Fibroblast of mammary gland (primary cell): ENCODE measurements at places on chromosomes 2 and 18.

GRCh38 chr18:76823587-76824011, 1.2 kb downstream of the ZNF236 start:
- DNase-seq = peak; percentile 32

- DNase-seq = peak; percentile 43
These were observed 47.0 kb downstream of the TSHZ1 start for GRCh38 chr18:75257605-75258004.

- DNase-seq = no peak
These were observed 153.5 kb downstream of the RPIA start for GRCh38 chr2:88844960-88845359.

DNA sequence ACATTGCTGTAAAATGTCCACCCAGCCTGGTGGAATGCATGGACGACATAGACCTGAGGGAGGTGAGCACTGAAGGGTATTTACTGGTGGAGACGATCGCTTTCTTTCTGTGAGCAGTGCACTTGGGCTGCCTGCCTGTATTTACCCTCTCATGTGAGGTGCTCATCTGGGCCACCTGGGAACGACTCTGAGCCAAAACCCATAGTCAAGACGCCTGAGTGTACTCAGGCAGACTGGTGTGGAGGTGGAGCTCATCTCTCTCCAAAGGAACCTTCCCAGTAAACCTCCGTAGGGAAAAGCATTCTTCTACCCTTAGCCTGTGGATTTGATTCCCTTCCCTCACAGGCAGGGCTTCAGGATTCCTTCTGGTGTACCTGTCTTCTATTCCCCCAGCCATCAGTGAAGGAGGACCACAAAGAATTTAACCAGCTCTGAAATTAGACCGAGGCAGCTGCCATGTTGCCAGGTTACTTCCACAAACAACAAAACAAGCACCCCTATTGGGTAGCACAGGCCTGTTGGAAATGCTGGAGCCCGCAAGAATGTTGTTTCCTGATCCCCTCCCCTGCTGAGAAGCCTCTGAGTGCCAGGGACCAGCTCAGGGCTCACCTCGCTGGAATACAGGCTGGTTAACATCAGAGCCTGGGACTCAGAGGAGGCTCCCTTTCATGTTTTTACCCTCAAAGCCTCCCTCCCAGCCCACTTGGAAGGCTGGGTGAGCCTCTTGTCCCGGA, 47.5 kb upstream of the TXNDC2 start:
- no peak for DNase-seq

DNA sequence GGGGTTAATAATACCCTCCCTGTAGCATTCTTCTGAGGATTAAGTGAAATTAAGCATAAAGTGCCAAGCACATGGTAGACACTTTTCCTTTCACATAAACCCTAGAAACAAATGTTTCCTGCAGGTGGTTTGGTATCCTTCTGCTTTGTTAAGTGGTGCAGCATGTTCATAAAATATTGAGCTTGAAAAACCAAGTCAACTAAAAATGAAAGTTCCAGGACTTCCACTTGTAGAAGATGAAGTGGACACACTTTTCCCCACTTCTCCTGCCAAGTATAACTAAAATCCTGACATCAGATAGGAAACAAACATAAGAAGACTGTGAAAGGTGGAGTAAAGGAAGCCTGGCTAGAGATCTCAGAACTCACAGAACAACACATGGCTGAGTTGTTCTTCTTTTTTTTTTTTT, 90.5 kb downstream of the COLEC12 start:
- no peak for DNase-seq

- DNase-seq = no peak
These were observed 630 bp downstream of the PPM1G start for GRCh38 chr2:27408601-27409320.

GRCh38 chr2:74006459-74006858, 21.7 kb downstream of the TET3 start:
- DNase-seq = no peak

- peak; percentile 92 for DNase-seq
These were observed 155.1 kb downstream of the DOCK10 start for GRCh38 chr2:224887141-224887540.

DNA sequence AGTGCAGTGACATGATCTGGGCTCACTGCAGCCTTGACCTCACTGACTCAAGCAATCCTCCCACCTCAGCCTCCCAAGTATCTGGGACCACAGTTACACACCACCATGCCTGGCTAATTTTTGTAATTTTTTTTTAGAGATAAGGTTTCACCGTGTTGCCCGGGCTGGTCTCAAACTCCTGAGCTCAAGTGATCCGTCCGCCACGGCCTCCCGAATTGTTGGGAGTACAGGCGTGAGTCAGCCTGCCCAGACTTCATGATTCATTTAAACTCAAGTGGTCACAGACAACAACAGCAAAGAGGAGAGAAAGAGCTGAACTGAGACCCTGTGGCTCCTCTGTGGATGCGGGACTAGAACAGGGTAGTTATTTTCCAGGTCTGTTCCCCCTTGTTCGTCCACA, 83.0 kb downstream of the TSHZ1 start:
- DNase-seq = peak; percentile 33

GRCh38 chr2:216735086-216735485, 39.7 kb upstream of the IGFBP5 start:
- peak; percentile 54 for DNase-seq

- DNase-seq = no peak
These were observed 3.3 kb upstream of the POU3F3 start for GRCh38 chr2:104850361-104851290.

GRCh38 chr2:64888591-64889309, 100.4 kb upstream of the SLC1A4 start:
- peak; percentile 84 for DNase-seq

GRCh38 chr2:217530392-217531090, 472.3 kb downstream of the TNS1 start:
- DNase-seq = no peak

GRCh38 chr2:53422979-53423378, 344.6 kb upstream of the CHAC2 start:
- DNase-seq = peak; percentile 56

DNA sequence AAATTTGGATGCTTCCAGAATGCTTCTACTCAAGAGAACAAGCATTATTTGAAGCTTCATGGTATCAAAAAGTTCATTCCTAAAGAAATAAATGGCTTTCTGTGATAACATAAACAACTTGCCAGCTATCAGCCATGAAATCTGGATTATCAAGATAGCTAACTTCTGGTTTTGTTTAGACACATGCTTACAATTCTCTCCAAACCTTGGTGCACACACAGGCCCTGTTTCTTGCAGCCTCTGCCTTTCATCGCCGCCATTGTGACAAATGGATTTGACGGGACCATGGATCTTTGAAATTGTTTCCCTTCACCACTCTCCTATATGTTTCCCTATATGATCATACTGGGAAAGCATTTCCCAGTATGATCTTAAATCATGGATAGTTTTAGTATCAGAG, 47.9 kb upstream of the CABLES1 start:
- no peak for DNase-seq

- no peak for DNase-seq
These were observed 125.7 kb downstream of the MRO start for GRCh38 chr18:50694147-50694546.

- no peak for DNase-seq
These were observed 21.0 kb upstream of the FAHD2A start for GRCh38 chr2:95381212-95382191.

DNA sequence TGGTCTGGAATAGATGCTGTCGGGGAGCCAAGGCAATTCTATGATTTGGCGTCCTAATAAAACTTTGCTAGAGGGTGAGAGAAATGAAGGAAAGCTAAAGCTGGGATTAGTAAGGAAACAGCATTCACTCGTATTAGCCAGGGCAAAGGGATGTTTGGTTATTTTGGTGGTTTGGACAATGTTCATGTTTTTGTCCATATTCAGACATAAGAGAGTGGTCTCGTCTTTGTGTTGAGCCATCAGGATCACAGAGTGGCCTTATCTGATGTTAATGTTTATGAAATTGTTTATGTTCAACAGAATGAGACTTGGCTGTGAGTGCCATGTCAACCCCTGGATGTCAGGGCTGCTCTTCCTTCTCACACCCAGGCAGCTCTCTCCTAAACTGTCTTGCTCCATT, 58.9 kb upstream of the EPC2 start:
- DNase-seq = no peak

DNA sequence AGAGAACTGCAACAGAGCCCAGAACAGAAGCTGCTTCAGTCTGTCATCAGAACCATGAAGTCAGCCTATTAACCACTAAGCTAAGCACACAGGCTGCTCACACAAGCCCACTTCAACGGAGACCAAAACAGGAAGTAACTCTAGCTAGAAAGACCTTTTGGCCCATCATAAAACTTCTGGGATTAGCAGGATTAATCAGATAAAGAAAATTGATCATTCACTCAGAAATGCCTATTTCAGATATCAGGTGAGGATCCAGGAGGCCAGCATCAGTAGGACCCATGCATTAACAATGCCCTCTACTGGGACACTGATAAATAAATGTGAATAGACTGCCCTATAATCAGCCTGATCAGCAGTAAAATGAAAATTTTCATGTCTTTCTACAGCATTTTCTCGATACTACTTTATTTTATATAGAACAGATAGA, 101.4 kb downstream of the WDPCP start:
- DNase-seq = no peak

DNA sequence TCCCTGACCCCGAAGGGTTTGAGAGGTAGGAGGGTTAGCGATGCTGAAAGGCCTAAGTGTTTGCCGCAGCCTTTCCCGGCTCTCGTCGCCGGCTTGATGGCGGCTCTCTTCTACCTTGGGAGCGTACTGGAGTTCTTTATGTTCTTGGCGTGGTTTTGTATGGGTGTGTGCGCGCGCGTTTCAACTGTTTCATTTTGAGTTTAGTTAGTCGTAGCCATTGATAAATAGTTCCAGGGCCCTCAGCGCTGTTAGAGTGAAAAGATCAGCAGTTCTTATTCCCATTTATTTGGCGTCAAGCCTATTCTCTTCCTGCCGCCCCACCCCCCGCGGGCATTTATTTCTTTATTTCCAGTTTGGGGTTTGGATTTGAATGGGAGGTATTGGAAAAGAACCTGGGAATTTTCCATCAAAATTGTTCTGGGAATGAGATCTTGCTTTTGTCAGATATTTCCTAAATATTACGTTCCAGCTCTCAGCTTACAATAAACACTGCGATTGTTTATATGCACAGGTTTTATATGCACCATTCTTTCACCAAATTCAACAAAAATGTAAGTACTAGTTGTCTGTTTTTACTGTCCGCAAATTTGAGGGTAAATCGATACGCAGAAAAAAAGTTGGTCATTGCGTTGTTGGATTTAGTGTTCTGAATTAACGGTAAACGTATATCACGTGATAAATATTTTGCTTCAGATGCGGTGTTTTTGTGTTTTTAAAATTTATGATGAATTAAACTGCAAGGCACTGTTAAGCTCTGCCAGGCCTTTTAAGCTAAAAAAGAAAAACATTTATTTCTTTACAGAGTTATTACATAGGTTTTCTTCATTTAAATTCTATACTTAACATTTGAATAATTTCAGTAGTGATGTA, 954 bp downstream of the CCNT2 start:
- no peak for DNase-seq

DNA sequence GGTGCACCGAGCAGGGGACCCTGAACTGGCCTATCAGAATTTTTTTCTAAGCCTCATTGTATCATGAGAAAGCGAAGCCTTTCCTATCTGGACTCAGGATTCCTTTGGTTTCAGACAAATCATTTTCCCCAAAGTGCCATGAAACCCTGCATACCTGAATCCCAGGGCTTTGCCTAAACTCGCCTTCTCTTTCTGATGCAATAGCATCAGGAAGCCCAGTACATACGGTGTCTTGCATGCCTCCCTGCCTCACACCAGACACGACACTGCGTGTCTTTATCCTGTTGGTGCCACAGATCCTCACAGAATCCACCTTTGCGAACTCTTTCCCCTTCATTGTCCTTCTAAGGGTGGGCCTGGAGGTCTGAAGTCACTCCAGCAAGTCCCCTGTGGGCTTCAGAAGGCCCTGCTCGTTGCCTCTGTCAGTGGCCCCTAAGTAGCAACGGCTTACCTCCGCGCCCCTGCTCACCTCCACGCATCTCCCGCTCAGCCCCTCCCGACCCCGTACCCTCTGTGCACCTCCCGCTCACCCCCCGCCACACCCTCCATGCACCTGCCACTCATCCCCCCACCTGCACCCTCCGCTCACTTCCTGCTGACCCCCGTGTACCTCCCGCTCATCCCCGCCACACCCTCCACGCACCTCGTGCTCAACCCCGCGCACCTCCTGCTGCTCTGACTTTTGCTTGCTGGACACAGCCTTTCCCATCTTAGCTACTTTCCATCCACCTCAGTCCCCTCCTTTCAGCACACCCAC, 83.4 kb downstream of the TPGS2 start:
- no peak for DNase-seq

DNA sequence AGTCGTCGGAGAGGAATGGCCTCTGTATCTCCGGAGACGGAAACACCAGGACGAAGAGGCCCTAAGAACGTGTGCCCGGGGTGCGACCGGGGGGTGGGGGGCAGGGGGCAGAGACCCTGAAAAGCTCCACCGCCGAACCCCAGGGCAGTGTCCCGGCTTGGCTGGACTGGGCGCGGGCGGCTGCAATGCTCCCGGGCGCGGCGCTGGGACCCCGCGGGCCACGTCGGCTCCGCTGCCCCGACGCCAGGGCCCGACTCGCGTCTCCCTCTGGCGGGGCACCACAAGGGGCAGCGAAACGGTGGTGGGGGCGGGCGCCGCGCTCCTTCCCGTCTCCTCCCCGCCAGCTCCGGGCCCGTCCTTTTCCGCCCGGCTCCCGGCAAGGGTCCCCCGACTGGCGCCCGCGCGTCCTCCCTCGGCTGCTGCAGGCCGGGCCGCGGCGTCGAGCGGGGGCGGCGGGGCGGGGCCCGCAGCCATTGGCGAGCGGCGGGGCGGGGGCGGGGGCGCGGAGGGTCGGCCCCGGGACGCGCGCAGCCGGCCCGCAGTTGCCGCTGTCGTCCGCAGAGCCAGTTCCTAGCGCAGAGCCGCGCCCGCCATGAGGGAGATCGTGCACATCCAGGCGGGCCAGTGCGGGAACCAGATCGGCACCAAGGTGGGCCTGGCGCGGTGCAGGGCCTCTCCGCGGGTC, at the start of gene TUBB6:
TUBB6 (plus strand) TSS at position 541 of the 685 bp plus-strand sequence; CDS start at position 593, 52 bp downstream.
- peak; percentile 75 for DNase-seq

GRCh38 chr2:172607379-172607928, 51.6 kb downstream of the PDK1 start:
- DNase-seq = no peak

- peak; percentile 97 for DNase-seq
These were observed 321.5 kb upstream of the NT5C1B start for GRCh38 chr2:18910843-18911242.

DNA sequence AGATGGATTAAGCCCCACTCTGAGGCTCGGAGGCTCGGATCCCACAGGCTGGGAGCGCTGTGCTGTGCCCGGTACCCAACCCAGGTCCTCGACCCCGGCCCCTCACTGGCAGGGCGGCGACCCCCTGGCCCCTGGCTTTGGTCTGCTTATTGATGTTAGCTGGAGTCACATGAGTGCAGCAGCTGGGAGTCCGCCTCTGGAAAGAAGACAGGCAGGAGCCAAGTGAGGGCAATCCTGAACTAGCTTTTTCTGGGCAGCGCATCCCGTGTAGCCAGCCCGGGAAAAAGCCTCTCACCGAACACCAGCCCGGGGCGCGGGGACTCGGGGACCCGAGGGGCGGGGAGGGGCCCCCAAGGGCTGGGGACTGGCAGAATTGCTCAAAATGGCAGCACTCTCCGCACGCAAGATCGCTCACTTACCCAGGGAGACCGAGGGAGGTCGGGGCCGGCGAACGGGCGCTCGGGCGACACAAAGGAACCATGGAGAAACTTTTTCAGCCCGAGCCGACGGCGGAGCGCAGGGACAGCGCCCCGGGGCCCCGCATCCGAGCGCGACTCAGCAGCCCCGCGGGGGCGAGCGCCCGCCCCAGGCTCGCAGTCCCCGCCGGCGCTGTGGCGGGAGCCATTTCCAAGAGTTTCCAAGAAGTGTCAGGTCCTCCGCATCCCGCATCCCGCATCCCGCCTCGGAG, 567 bp downstream of the TMEM200C start:
- no peak for DNase-seq

GRCh38 chr2:210086292-210086691, 83.9 kb downstream of the RPE start:
- peak; percentile 47 for DNase-seq
